ENCODE measurements at places on chromosomes 11 and 22. TPM values are rescaled to one million over a fixed set of nuclear protein-coding genes. Genes with fewer than 3 reads are reported as not detected.

DNA sequence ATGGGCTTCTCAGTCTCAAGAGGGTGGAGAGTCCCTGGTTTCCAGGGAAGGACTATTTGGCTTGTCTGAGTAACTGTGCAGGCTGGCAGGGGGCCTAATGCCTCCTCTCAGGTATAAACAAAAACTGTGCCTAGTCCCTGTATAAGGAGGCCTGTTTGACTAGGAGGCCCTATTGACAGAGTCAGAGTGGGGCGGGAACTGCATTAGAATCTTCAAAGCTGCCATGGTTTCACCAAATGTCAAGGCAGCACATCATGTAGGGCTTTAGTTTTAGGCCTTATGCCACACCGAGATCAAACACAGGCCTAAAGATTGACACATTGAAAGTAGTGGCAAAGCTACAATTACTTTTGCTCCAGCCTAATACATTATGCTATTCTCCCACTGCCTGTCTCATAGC lies 611.5 kb upstream of the B3GAT1 start:
- DNase-seq: no peak

DNA sequence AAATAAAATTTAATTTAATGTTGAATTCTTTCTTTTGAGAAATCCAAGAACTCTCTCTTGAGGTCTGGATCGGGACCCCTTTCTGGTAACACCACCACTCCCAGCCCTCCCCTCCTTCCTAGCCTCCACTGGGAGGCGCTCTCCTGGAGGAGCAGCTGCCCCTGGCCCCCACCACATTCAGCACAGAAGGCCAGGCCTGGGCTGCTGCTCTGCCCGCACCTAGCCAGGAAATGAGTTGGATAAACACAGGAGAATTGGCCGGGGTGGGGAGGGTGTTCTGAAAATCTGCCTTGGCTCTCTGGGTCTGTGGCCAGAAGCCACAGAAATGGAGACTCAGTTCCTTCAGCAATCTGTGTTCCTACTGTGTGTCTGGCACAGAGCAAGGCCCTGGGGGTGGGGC lies 31.2 kb downstream of the C22orf42 start:
- no peak for DNase-seq

- DNase-seq: no peak
Observed at GRCh38 chr11:46222490-46223251, 54.8 kb upstream of the CREB3L1 start.

DNA sequence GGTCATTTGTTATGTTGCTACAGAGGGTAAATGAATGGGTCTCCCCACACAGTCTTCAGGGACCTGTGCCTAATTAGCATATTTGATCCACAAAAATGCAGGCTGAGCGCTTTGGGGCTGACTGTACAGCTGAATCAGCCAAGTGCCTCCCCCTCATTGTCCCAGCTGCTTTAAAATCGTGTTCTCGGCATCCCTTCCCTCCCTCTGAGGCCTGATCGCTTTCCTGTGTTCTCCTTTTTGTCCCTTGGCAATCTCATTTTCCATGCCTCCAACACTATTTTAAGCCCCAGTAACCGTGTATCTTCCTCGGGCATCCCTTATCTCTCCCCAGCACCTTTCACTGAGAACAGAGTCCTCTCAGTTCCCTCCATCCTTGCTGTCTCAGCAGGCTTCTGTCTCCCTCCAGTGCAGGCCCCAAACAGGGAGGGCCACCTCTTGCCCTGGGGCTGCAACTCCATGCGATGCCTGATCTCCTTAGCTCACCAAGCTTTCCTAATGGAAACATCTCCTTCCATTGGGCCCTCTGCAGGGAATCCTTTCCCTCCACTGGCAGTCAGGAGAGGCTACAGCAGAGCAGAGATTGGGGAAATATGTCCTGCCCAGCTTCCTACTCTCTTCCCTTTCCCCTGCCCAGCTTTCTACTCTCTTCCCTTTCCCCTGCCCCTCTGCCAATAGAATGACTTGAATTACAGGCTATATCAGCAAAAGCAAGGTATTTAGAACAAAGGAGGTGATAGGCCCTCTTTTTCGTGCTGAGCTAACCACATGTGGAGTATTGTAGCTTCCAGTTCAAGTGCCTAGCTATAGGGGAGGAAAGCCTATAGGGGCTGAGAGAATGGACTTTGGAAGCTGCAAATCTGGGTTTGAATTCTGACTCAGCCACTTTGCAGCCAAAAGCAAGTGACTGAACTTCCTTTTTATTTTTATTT lies 13.8 kb downstream of the UQCR10 start:
- no peak for DNase-seq

Gene NKAPD1
- total RNA-seq: 9.7 TPM

Gene INS
- total RNA-seq: not detected

GRCh38 chr22:20889025-20889704 lies 28.0 kb upstream of the CRKL start:
- DNase-seq: no peak

DNA sequence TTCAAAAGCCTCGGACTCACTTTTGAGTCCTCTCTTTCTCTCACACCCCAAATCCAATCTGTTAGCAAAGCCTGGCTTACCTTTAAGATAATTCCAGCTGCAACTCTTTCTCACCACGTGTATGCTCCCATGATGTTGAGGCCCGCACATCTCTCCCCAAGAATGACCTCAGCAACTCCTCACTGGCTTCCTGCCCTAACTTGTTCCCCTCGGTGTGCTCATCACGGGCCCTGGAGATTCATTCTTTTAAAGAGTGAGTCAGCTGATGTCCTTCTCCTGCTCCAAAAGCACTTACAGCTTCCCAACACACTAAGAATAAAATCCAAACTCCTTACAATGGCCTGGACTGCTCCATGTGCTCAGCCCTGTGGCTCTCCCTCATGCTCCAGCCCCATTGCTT lies 1041.3 kb downstream of the OPCML start:
- DNase-seq: no peak

GRCh38 chr11:22346282-22346681 lies 8.1 kb downstream of the SLC17A6 start:
- no peak for DNase-seq

- no peak for DNase-seq
Observed at GRCh38 chr11:32643526-32643925, 59.9 kb downstream of the EIF3M start.

- no peak for DNase-seq
Observed at GRCh38 chr11:121589946-121590537, 137.3 kb upstream of the SORL1-AS1 start.

DNA sequence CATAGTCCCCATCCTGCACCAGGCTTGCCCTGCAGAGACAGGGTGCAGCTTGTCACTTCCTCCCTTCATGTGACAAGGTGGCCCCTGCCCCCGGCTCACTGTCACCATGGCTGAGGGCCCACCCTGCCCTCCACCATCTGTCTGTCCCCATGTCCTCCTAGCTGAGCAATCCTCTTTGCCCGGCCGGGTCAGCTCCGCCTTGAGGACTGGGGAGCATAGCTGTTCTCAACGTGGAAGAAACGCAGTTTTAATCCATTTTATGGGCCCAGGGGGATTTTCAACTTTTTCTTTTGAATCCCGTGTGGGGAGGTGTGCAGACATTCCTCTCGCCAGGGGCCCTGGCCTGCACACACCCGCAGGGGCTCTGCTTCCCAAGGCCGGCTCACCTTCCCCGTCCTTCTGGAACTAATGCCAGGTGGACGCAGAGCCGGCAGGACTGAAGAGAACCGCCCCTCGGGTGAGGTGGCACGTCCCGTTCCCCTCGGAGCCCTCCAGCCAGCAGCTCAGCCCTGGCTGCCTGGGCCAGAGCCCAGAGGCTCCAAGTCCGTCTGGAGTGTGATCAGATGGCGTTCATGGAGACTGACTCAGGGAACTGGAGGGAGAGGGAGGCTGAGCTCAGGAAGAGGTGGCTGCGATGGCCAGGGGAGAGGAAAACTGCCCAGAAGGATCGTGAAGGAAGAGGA lies 1108.7 kb downstream of the BRD1 start:
- DNase-seq: no peak
